ENCODE measurements at places on chromosomes 7 and 10. TPM values are rescaled to one million over a fixed set of nuclear protein-coding genes. Genes with fewer than 3 reads are reported as not detected.

GRCh38 chr7:105664816-105665525 lies 83.7 kb upstream of the EFCAB10 start:
- H3K4me3 ChIP-seq: no peak overlapping the region
- no peaks in the 10 kb centered on the region for H3K27me3 ChIP-seq
- H3K36me3 ChIP-seq: no peaks in the 10 kb centered on the region
- DNase-seq: no peak
- H3K4me1 ChIP-seq: peaks cover 4% of the 10 kb centered on the region
- H3K27ac ChIP-seq: no peak overlapping the region

DNA sequence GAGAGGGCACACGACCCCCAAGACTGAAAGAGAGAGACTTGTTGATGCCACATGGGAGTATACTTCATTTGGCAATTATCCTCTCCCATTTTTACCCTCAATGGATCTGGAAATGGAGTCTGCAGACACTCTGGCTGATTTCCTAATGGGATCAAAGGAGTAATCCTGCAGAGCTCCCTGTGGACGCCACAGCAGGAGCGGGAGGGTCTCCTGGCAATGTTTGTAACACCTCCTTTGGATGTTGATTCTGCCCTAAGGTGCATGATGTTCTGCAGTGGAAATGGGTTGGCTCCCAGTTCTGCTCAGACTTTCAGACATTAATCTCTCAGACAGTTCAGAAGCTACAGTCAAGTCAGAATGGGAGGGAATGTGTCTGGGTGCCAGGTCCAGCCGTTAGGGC lies 166.0 kb upstream of the WDR11 start:
- H3K36me3 ChIP-seq: no peaks in the 10 kb centered on the region
- no peak overlapping the region for H3K4me3 ChIP-seq
- DNase-seq: no peak
- no peak overlapping the region for H3K27ac ChIP-seq
- H3K4me1 ChIP-seq: no peaks in the 10 kb centered on the region

DNA sequence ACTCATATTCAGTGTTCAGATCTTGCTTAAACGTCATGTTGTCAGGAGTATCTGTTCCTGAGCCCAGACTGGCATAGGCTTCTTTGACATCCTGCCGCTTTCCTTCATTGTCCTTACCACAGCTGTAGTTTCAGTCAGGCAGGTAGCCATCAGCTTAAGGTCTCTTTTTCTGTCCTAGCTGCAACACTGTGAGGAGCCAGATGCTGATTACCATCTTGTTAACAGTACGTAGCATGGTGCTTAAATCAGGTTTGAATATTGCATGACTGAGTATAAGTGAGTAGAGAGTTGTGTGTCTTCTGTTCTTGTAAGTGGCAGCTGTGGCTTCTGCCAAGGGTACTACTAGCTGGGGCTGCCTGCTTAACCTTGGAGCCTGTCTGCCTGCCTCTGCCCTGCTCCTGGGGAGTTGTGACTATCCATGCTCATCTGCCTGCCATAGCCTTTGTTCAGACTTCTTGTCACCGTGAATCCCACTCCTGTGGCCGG lies 92.6 kb downstream of the MAPK8 start:
- H3K36me3 ChIP-seq: no peaks in the 10 kb centered on the region
- no peak for DNase-seq
- no peak overlapping the region for H3K27ac ChIP-seq
- H3K4me3 ChIP-seq: no peak overlapping the region
- no peaks in the 10 kb centered on the region for H3K27me3 ChIP-seq

DNA sequence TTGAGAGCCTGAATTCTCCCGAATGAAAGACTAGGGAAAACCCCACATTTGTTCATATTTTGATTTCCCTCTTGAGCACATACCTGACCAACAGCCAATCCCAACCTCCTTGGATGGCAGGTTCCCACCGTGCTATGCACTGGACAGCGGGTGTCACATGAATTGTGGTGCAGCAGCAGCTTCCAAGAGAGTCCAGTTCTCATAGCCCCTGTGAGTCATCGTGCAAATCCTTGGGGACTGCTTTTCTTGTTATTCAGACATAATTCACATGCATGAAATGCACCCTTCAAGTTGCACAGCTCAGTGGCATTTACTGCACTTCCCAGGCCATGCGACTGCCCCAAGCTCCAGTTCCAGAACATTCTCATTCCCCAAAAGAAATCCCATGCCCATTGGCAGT lies 67.8 kb upstream of the PPP2R2D start:
- H3K4me1 ChIP-seq: no peaks in the 10 kb centered on the region
- no peaks in the 10 kb centered on the region for H3K36me3 ChIP-seq
- no peak for DNase-seq
- no peak overlapping the region for H3K27ac ChIP-seq

DNA sequence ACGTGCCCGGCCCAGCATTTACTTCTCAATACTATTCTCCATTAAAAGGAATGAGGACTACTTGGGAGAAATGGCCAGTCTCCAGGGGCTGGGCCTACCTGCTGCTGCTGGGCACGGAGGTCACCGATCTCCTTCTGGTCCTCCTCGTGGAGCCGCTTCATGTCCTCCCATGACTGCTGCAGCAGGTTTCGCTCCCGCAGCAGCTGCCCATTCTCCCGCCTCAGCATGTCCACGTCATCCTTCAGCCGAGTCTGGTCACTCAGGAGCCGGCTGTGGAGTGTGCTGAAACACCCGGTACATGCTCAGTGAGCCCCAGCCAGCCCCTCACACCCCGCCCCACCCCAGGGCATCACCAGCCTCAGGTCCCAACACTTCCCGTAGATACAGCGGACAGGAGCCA lies 73.3 kb downstream of the DLG5 start:
- H3K27ac ChIP-seq: no peak overlapping the region
- no peak for DNase-seq
- H3K27me3 ChIP-seq: no peaks in the 10 kb centered on the region
- no peaks in the 10 kb centered on the region for H3K36me3 ChIP-seq

DNA sequence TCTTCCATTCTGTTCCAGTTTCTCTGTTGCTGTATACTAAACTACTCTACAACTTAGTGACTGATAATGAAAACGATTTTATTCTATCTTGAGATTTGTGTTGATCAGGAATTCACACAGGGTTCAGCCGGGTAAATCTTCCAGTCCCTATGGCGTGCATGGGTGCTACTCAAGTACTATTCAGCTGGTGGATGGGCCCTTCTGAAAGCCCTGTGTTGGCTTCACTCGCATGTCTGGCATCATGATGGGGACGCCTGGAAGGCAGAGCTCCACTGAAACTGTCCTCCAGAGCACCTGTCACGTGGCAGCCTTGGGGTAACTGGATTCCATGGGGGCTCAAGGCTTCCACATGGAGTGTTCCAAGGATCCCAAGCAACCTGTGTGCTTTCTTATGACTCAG lies 86.0 kb upstream of the ZMIZ1 start:
- H3K4me1 ChIP-seq: peaks cover 13% of the 10 kb centered on the region
- no peak overlapping the region for H3K4me3 ChIP-seq
- H3K36me3 ChIP-seq: no peaks in the 10 kb centered on the region
- peaks cover 2% of the 10 kb centered on the region for H3K27me3 ChIP-seq

DNA sequence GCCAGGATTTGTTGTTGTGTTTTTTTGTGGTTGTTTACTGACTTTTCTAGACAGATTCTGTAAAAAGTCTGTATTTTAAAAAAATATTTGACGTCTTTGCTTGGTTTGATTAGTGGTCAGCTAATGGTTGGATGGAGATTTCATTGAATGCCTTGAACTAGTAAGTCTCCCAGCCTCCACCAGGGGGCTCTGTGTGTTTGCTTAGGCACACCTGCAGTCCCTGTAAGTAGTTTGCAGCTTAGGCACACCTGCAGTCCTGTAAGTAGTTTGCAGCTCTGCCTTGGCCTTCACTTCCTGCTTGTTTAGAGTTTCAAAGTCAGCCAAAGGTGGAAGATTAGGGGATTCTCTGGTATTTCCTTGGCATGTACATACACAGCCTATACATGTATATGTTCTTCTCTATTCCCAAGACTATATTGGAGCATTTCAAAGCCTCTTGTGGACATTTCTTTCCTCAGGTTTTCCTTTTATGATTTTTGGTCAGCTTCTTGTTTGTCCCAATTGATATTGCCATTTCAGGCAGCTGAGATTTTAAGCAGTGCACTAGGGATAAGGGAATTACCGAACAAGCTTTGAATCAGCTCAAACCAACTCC lies 101.6 kb downstream of the CCSER2 start:
- peaks cover 14% of the 10 kb centered on the region for H3K36me3 ChIP-seq
- H3K27me3 ChIP-seq: no peaks in the 10 kb centered on the region

DNA sequence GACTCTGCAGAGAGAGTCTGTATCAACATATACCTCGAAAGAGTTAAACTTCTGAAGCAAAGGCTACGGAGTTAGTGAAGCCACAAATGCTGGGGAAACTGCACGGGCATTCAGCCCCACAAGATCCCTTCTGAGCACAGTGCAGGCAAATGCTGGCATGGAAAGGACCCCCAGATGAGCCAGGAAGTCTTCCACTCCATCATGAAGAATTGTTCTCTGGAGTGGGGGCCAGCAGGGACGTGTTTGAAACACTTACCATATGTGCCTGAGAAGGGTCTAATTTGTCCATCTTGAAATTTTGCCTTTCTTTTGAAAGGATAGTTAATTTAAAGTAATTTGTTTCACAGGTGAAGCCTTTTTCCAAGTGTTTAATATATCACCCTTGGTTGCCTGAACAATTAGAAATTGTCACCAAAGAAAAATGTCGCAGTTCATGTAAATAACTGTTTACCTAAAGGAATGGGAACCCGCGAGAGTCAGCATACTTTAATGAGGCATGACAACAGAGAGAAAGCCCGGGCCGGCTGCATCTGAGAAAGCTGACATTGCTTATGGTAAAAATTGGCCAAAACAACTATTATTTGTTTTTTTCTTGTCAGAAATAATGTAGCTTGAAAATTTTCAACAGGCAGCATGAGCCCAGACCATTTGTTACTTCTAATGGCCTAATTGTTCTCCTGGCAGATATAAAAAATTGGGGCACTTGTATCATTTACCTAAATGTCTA lies 287.6 kb upstream of the MGMT start:
- DNase-seq: no peak
- H3K27me3 ChIP-seq: peaks cover 11% of the 10 kb centered on the region
- no peak overlapping the region for H3K4me3 ChIP-seq
- H3K4me1 ChIP-seq: peaks cover 3% of the 10 kb centered on the region
- no peaks in the 10 kb centered on the region for H3K36me3 ChIP-seq

GRCh38 chr7:136359333-136359903 lies 382.3 kb upstream of the MTPN start:
- H3K36me3 ChIP-seq: no peaks in the 10 kb centered on the region
- no peak for DNase-seq
- no peak overlapping the region for H3K4me3 ChIP-seq

DNA sequence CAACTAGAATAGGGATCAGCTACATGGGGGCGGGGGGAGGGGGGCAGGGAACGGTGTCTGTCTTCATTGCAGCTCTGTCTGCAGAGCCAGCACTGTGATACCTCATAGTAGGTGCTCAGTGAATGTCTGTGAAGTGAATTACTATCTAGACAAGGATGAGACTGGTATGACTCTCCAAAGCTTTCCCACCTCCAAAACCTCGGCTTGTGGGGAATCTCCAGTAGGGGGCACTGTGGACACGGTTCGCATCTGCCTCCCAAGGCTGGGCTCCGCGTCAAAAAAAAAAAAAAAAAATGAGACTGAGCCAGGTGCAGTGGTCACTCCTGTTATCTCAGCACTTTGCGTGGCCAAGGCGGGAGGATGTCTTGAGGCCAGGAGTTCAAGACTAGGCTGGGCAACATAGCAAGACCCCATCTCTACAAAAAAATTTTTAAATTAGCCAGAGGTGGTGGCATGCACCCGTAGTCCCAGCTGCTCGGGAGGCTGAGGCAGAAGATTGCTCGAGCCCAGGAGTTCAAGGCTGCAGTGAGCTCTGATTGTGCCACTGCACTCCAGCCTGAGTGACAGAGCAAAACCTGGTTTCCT lies 9.6 kb downstream of the TRIM56 start:
- peaks cover 12% of the 10 kb centered on the region for H3K4me1 ChIP-seq
- H3K27ac ChIP-seq: no peak overlapping the region
- no peak for DNase-seq
- H3K27me3 ChIP-seq: peaks cover 7% of the 10 kb centered on the region

GRCh38 chr7:43873300-43873699 lies 4.0 kb upstream of the MRPS24 start:
- H3K36me3 ChIP-seq: peaks cover 22% of the 10 kb centered on the region
- DNase-seq: no peak
- no peak overlapping the region for H3K27ac ChIP-seq

GRCh38 chr7:99122762-99123161 lies 21.1 kb downstream of the SMURF1 start:
- H3K36me3 ChIP-seq: peaks cover 22% of the 10 kb centered on the region
- no peak overlapping the region for H3K27ac ChIP-seq
- no peak for DNase-seq
- H3K4me3 ChIP-seq: no peak overlapping the region
- H3K4me1 ChIP-seq: peaks cover 20% of the 10 kb centered on the region

DNA sequence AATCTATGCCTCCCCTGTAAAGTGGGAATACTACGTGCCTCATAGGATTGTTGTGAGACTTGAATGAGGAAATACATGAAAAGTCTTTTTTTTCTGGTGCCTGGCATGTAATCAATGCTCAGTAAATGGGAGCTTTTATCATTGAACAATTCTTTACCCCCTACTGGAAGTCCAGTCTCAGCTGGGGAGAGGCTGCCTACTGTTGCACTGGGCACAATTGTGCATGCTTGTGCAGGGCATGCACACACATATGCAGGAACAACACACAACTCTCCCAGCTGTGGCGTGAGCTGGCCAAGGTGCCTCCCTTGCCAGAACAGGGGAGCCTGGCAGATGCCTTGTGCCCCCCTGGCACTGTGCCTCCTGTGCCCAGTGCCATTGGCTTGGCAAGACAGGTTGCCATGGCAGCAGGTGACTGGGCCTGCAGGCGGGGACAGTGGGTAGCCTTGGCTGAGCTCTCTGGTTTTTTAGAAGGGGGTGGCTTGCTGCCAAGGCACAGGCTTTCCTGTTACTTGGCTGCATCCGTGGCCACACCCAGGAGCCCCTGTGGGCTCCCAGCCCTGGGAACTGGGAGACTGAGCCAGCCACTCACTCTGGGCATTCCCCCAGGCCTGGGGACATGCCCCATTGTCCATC lies 16.1 kb upstream of the PALD1 start:
- peaks cover 1% of the 10 kb centered on the region for H3K4me1 ChIP-seq
- no peak overlapping the region for H3K27ac ChIP-seq
- DNase-seq: no peak
- no peaks in the 10 kb centered on the region for H3K36me3 ChIP-seq
- H3K4me3 ChIP-seq: no peak overlapping the region
- peaks cover 47% of the 10 kb centered on the region for H3K27me3 ChIP-seq

GRCh38 chr10:11425296-11425610 lies 186.2 kb downstream of the USP6NL start:
- no peak for DNase-seq
- H3K4me3 ChIP-seq: no peak overlapping the region
- peaks cover 2% of the 10 kb centered on the region for H3K27me3 ChIP-seq
- H3K4me1 ChIP-seq: peaks cover 2% of the 10 kb centered on the region

GRCh38 chr10:125114761-125115391 lies 45.5 kb downstream of the CTBP2 start:
- no peak for DNase-seq
- H3K36me3 ChIP-seq: no peaks in the 10 kb centered on the region
- H3K27ac ChIP-seq: no peak overlapping the region
- no peaks in the 10 kb centered on the region for H3K4me1 ChIP-seq

GRCh38 chr7:106866298-106867281 lies 1.5 kb downstream of the PIK3CG start:
- peaks cover 45% of the 10 kb centered on the region for H3K4me1 ChIP-seq
- peaks cover 32% of the 10 kb centered on the region for H3K36me3 ChIP-seq
- peak overlapping the region; percentile 85 for H3K27ac ChIP-seq
- H3K4me3 ChIP-seq: peak overlapping the region; percentile 95

- H3K27ac ChIP-seq: no peak overlapping the region
- no peak overlapping the region for H3K4me3 ChIP-seq
- peak; percentile 71 for DNase-seq
- H3K36me3 ChIP-seq: no peaks in the 10 kb centered on the region
- peaks cover 45% of the 10 kb centered on the region for H3K27me3 ChIP-seq
- peaks cover 5% of the 10 kb centered on the region for H3K4me1 ChIP-seq
These were observed 289.6 kb downstream of the SFMBT2 start for GRCh38 chr10:7121154-7121797.

UBTD1 gene
- total RNA-seq: 1.1 TPM

MKX gene
- total RNA-seq: not detected

SPDYE5 gene
- 0.14 TPM for total RNA-seq

SSC4D gene
- total RNA-seq: 0.34 TPM

RPEL1 gene
- total RNA-seq: not detected
